ENCODE measurements at places on chromosomes 7 and 10.

GRCh38 chr10:124740369-124741280, 3.6 kb downstream of the FAM53B start:
- DNase-seq = peak; percentile 78

DNA sequence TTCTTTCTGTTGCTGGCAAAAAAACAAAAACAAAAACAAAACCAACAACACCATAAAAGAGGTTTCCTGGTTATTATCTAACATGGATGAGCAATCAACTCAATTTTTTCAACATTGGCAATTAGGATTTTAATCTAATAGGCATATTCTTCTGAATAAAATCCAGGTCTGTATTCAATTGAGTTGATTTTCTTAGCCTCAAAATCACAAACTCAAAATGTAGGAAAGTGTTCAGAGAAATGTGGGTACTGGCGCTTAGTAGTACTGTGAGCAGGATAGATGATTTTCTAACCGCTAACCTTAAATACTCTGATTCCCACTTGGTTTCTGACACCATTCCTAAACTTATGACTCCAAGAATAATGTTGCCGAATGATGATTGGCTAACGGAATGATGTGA, 5.6 kb downstream of the WNT16 start:
- DNase-seq = no peak

GRCh38 chr7:131556053-131556908, at the start of gene PODXL:
Gene PODXL, minus strand, starts transcription at chr7:131556628. Its CDS starts 269 bp downstream, at chr7:131556359.
- DNase-seq = peak; percentile 82

DNA sequence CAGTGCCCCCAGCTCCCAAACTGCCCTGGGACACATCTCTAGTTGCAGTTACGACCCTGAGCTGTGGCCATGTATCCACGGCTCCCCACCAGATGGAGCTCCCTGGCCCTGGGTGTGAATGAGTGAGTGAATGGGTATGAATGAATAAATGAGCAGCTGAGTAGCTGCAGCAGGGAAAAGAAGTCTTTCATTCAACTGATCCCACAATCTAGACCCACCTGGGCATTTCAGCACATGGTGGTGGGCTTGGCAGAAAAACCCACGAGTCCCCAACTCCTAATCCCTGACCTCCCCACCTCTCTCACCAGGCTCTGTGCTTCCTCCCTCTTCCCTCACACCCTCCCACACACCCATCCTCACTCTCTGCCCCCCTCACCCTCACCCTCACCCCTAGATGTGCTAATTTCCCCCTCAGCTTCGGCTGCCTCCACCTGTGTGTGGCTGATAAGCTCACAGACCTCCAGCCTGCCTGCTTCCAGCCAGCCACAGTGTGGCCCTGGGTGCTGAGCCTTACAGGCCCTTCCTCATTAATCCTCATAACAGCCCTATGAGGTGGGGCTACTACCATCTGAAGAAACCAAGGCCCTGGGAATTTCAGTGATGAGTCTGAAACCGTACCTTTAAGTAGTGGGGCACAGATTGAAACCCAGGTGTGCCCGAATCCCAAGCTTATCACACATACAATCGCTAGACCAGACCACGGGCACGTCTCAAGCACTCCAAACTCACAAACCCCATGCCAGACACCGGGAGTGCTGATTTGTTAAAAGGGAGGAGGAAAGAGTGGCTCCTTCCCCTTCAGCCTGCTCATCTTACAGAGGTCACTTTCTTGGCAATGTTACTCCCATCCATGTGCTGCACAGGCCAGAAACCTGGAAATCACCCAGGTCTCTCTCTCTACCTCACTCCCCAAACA, 2.2 kb upstream of the ATP6V1F start:
- DNase-seq = no peak

GRCh38 chr7:101134399-101134980, 7.6 kb downstream of the SERPINE1 start:
- no peak for DNase-seq

DNA sequence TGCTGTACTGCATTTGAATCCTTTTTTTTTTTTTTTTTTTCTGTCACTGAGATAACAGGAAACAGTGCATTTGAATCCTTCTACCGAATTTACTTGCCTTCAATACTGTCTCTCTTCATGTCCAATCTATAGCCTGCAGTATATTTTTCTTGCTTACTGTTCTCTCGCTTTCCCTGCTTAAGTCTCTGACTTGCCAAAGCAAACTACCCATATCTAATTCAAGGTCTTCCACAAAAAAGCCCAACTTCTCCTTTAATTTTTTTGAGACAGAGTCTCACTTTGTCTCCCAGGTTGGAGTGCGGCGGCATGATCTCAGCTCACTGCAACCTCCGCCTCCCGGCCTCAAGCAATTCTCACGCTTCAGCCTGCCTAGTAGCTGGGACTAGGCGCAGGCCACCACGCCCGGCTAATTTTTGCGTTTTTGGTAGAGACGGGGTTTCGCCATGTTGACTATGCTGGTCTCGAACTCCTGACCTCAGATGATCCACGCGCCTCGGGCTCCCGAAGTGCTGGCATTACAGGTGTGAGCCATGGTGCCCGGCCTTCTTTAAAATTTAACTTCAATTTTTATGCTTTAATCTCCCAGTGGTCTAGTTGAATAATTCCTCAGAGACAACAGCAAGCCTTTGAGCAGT, 882 bp downstream of the PDCD11 start:
- no peak for DNase-seq

- DNase-seq = peak; percentile 30
These were observed 1.2 kb downstream of the EZH2 start for GRCh38 chr7:148882841-148883265.

DNA sequence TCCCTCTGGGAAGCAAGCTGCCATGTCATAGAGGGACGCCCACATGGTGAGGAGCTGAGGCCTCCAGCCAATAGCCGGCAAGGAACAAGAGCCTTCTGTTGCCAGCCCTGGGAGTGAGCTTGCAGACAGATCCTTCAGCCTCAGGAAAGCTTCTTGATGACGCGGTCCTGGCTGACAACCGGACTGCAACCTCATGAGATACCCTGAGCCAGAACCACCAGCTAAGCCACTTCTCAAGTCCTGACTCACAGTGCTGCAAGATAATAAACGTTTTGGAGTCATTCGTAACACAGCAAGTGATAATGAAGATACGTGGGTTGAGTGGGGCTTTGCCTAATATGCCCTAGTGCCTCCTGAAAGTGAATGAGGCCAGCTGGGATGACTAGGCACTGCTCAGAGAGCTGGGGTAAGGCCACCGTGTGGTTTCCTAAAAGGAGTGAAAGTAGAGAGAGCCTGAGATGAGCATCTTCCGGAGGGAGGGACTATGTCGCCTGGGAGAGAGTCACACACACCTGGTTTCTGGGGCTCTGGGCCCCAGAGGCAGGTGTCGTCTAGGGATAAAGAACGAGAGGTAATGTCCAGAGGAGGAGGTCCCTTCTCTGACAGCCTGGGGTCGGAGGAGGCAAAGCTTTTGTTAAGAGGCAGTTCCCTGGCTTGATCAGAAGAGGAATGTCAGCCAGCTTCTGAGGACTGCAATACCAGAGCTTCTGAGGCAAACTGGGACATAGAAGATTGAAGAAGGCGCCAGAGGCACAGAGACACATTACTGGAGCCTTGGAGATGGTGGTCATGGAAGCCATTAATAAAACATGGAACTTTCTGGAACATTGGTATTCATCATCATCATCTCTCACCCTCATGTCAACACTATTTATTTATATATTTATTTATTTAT, 53.6 kb downstream of the PYROXD2 start:
- peak; percentile 74 for DNase-seq

- DNase-seq = no peak
These were observed 59.3 kb downstream of the OAT start for GRCh38 chr10:124359336-124359832.

DNA sequence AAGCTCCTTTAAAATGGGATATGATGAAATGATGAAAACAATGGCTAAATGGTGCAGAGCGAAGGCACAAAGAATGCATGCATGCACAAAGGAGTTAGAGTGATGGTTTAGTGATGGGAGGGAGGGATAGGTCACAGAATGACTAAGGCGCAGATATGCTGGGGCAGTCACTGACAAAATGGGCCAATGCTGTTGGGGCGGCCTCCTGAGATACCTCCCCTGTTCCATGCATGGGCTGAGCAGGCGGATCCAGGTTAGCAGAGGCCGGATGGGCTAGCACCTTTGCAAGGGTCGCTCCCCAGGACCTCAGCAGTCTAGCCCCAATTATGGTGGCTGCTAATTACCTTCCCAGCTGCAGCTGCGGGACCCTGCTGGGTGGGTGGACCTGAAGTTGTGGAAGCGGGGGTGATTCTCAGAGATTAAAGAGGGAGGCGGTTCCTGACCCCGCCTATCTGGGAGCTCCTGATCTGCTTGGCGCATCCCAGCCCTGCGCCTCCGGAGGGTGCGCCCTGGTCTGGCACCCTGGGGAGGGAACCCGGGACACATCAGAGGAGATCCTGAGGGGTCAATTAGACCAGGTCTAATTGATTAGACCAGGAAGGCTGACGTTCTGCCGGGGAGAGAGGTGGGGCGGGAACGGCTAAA, 175.0 kb downstream of the CYP26A1 start:
- no peak for DNase-seq

DNA sequence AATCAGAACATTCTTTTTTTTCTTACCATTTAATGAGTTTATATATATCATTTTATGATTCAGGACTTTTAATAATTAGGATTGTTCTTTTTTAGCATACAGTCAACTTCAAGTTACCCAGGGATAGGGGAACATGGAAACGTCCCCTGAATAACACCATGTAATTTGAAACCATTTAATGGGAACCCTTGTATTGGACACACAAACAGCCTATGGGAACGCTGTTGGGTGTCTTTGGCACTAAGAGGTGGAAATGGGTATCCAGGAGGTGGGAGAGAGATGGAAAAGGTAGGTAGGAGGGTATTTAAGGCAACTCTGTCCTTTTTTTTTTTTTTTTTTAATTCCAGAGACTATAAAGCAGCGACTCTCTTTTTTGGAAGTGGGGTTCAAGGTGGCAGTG, 2.6 kb downstream of the LUC7L2 start:
- DNase-seq = no peak

- DNase-seq = no peak
These were observed 7.1 kb upstream of the TBX20 start for GRCh38 chr7:35261041-35261440.

All from left hindlimb (tissue), 1 donor.